ENCODE measurements at places on chromosomes 11 and 22.

GRCh38 chr22:29668673-29669072 is 51.1 kb upstream of the CABP7 start:
- no peak for DNase-seq

DNA sequence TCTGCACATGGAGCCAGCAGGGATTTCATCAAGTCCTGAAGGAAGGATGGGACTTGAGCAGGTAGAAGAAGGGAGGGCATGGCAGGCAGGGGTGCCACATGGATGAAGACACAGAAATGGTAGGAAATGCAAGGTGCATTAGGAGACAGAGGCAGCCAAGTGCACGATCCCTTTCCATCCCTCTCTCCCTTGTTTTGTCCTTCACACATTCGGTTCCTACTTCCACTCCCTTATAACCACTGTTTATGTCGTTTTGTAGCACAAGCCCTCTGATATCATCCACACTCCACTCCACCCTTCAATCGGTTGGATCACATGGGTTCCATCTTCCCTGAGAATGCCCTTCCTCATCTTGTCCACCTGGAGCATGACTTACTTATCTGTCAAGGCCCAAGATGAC is 35.2 kb downstream of the IFT27 start:
- DNase-seq, result no peak

GRCh38 chr11:3215346-3216026 is 3.1 kb downstream of the MRGPRG start:
- no peak for DNase-seq

GRCh38 chr22:23696326-23696851 is 5.6 kb downstream of the RGL4 start:
- DNase-seq, result no peak

DNA sequence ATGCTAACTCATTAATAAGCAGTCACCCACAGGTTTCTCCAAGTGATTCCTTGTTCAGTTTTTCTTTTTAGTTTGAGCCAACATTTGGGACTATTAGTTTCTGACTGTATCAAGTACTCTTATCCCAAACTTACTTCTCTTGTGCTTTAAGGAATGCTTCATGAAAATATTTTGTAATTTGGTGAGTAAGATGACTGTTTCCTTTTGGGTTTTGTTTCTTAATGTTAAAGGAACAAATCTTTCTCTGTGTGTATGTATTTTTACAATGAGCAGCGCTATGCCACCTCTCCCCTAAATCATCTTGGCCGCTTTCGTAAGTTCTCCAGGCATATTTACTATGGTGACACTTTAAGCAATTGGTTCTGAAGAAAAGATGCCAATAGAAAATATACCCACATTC is 72.4 kb downstream of the LDLRAD3 start:
- no peak for DNase-seq

DNA sequence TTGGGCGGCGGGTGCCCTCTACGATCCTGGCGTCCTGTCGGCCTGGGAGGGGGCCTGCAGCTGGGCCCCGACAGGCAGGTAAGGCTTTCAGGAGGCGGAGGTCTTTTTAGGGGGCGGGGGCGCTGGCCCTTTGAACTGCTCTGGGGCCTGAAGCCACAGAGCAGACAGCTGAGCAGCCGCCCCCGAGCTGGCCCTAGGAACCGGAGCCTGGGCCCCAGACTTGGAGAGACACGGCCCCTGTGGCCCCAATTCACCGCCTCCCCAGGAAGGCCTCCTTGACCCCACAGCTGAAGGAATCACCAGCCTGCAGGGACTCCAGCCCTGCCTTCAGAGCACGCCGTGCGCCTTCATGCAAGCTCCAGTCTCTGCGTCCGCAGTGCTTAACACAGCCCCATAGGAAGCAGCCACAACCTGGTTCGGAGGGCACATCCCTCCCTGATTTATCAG is 618 bp upstream of the CERK start:
- DNase-seq, result no peak

DNA sequence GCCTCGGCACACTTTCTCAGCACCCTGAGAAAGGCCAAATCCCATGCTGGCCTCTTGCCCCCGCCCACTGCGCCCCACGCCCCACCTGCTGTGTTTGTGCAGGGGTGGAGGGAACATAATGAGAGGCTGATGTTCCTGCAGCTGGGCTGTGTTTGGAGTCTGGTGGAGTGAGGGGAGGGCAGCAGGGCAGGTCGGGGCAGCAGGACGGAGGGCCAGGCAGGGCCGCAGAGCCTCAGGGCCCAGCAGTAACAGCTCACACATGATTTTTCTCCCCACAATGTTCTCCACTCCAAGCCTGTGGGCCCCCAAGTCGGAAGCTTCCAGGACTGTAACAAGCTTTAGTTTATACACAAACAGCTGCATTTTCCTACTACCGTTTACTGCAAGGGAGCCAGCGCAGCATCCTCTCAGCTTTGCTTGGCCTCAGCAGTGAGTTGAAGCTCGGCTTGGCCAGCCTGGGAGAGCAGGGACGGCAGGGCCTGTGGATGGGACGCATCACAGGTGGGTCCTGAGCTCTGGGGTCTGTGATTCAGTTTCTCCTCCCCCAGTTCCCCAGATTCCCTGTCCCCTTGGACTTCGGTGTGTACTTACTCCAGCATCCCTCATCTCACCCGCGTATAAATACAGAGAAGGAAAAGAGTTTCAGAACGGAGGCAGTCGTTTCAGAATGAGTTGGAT is 51.0 kb downstream of the RPUSD4 start:
- DNase-seq, result no peak
